CD4-positive, alpha-beta T cell treated with Interleukin-6 at 100 ng/mL for 8 hours (primary cell): ENCODE measurements at places on chromosomes 5 and 9.

DNA sequence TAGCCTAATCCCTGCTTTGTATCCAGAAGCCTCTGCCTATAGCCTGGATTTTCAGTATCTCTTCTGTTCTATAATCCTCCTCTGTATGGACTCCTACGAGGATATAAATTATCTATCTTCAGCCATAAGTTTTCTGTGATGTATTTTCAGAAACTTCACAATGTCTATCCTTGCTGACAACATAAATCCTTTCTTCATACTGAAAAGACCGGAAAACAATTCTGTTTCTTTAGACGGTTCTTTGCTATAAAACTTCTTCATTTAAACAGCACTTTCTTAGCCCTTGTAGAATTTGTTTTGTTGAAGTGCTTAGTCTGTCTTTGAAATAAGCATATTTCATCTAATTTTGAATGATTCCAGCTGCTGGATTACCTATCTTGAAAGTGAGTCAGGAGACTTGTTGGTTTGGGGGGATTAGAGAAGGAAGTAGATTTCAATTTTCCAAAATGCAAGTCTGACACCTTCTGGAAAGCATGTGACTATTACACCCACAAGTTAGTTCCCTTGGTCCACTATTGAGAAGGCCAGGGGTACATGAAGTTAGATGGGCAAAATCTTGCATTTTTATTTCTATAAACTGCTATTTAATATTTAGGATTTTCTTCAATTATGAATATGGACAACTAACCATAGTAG, 96.3 kb upstream of the RANBP3L start:
- DNase-seq, result no peak

- no peak for DNase-seq
These were observed 626.5 kb upstream of the ZNF608 start for GRCh38 chr5:125372694-125373631.

DNA sequence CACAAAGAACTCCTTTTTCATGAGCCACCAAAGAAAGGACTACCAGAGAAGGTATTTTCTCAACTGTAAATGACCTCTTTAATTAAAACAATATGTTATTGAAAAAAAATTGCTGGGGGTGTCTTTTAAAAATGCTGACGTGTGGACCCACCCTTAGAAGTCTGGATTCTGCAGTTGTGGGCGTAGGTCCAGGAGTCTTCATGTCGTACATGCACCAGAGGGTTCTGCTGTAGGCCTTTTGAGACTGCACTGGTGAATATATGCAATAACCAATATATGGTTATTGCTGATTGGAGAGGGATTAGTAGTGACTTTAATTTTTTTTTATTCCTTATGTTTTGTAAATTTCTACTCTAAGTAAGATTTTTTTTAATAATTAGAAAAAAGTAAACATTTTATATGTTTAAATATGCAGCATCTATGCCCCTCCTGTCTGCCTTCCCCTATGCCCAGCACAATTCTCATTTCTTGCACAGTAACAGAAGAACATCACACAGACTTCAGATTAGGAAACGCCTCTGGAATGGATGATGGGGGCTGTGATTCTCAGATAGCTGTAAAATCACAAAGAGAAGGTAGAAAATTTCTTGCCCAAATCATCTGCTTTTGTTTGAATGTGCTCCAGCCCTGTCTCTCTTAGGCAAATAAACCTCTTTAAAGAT, 102.0 kb downstream of the PTTG1 start:
- no peak for DNase-seq

DNA sequence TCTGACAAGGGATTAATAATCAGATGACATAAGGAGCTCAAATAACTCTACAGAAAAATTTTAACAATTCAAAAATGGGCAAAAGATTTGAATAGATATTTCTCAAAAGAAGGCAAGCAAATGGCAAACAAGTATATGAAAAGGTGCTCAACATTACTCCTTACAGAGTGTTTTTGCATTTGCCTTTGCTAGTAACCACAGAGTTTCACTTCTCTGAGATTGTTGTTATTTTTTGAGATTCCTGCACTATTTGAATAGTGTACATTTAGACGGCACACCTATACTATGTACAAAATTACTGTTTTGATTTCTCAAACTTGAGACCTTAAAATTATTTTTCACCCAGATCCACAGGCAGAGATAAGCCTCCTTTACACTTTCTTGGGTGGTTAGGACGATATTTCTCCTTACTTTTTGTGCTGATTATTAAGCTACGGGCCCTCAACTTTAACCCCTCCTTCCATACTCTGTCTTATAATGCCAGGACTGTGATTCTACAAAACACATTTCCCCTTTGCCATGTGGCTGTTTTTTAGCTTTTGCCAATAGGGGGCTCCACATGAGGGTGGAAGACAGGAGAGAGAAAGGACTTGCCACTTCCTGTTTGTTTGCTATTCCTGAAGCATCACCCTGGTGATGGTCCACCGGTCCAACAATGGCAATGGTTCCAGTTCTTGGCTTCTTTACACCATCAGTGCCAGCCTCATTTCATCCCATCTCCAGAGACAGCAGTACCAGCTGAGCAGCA, 65.0 kb upstream of the DAP start:
- DNase-seq, result no peak

DNA sequence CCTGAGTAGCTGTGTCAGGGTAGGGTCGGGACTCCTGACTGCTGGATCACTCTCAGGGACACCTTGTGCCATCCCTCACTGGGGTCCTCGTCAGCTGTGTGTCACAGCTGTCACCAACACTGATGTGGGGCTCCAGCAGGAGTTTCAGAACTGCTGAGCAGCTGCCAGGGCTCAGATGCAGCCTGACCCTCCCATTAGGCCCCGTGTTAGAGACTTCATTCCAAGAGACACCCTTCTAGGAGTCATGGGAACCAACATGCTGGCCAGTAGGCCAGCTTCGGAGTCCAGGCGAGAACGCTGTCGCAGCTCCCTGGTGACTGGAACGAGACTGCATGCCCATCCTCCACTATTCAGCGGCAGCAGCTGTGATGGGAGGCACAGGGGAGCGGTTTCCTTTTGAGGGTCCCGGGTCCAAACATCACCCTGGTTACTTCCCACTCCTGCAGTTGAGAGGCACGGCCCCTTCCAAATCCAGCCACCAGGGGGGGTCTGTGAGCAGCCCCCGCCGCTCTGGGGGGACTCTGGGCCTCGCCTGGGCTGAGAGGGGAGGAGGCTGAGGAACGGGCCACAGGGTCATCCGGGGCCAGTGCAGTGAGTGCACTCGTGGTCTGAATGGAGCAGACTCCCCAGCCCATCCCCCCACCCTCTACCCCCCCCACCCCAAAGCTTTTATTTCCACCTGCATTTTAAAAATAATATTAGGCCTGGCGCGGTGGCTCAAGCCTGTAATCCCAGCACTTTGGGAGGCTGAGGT, 12.6 kb upstream of the TCF7 start:
- peak; percentile 69 for DNase-seq

GRCh38 chr9:15738011-15738410, 185.2 kb downstream of the CCDC171 start:
- no peak for DNase-seq

DNA sequence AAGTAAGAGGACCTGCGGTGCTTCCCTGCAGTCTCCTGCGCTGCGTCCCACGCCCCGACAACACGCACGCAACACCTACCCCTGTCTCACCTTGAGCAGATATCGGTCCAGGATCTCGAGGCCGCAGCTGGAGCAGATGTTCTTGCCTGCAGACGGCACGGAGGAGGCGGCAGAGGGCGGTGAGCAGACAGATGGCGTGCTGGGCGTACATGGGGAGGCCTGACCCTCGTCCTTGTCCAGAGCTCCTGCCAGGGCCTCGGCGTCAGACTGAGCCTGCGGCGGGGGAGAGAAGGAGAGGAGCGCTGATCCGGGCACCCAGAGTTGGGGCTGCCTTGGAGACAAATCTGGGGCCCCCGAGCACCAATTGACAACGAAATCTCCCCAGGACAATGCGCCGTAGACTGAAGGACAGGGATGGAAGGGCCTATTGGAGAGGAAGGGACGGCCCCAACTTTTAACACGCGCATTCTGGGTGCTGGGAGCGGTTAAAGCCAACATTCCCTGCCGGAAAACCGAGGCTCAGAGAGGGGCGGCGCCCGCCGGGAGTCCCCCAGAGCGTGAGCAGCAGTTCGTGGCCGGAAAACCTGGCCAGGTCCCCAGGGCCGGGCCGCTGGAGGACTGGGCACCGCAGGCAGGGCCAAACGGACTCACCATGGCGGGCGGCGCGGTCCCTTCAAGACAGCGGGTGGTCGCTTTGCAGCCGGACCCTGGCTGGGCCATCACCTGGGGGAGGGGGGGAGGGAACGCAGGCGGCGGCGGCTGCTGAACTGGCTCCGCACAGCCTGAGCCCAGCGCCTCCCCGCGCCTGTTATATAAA, 1.8 kb downstream of the LHX6 start:
- no peak for DNase-seq

- DNase-seq, result no peak
These were observed 35.6 kb downstream of the BRINP1 start for GRCh38 chr9:119333507-119334229.

GRCh38 chr9:77710965-77711648, 63.0 kb upstream of the GNA14 start:
- DNase-seq, result no peak

GRCh38 chr5:135876146-135876545, 19.5 kb downstream of the IL9 start:
- DNase-seq, result no peak

DNA sequence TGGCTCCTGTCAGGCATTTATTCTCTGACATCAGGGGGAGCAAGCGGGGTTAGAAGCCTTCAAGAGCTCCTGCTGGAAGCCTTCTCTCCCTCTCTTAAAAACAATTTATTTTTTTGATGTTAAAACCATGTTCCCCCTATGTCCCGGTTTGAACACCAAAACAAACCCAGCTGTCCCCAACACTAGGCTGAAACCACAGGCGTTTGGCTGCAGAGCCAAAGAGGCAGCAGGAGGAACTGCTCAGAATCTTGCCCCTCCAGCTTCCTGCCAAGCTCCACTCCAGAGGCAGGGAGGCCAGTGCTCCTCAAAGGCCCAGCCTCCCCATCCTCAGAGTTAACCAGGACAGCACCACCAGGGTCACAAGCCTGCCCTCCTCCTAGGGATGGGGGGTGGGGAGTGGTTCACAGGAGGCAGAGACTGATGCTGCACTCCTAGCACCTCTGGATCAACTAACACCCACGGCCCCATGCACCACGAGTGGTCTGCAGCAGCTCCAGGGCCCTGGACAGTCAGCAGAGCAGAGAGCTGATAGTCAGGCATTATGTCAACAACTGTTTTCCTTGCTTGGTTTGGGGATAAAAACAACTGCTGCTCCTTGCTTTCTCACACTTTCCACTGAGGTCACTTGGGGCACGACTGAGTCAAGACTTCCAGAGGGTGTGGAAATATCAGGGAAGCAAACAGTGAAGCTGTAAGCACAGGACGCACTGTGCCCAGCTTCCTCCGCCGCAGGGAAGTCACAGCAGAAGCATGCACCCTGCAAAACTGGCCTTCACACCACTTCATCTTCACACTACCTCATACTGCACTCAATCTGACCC, 96.5 kb upstream of the ADRA1B start:
- DNase-seq, result no peak

GRCh38 chr5:179112469-179113142, 52.4 kb downstream of the ZNF354C start:
- DNase-seq, result no peak

GRCh38 chr9:97365634-97366033, 46.3 kb upstream of the TDRD7 start:
- DNase-seq, result no peak

DNA sequence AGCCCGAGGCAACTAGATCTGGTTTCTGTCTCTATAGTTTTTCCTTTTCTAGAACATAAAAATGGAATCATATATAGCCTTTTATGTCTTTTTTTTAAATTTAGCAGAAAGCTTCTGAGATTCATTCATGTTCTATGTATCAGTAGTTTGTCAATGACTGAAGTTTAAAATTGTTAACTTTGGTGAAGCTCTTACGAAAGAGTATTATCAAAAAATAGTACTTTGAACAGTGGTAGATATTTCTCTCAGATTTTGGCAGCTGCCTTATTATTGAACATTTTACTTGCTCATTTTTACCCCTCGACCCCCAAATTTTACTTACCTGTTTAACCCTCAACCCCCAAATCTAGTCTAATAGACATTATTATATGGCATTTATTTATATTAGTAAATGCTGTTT, 10.2 kb downstream of the NIPBL start:
- DNase-seq, result no peak

DNA sequence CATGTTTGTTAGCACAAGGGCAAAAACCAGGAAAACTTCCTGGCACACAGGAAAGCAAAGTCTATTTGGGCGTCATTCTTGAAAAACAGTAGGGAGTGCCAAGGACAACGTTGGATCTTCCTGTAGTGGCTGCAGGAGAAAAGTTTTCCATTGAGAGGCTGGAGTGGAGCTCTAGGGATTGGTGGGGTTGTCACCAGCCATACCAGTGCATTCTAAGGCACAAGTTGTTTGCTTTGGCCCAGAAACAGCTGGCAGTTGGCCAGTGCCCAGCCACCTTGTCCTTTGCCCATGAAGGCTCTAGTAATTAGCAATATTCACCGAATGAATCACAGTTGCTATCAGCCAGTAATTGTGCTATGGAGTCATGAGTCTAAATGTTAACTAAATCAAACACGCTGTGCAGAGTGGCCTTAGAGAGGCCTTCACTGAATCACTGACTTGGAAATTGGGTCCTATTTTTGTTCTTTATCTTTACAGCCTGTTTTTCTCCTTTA, 26.4 kb downstream of the TNFSF15 start:
- no peak for DNase-seq

DNA sequence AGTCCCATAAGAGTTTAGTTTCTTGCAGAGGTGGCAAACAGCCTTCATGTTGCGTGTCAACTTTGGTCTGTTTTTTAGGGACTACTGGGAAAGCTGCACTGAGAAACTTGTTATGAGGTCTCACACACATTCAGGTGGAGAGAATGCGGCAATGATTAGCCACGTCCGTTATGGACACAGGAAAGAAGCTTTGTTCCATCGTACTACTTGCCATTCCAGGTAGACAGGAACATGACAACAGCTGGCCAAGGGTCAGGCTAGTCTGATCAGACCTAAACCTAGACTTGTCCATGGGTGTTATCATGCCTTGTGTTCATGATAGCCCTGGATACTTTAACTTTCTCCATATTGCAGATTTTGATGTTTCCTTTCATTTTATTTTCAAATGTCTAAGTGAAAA, 113.2 kb downstream of the ZNF608 start:
- no peak for DNase-seq

DNA sequence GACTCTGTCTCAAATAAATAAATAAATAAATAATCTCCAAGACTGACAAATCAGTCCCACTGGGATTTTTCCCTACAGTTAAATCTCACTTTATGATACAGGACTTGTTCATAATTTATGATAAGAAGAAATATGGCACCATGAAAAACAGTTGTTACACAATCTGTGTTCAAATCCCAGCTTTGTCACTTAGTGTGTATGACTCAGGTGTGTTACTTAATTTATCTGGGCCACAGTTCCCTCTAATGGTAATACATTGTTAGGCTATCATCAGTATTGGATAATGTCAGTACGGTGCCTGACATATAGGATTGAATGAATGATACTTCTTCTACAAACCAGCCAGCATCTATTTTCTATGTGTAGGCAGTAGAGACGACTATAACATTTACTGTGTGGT, 23.1 kb downstream of the SLC36A3 start:
- no peak for DNase-seq
